Activated CD4-positive, alpha-beta T cell treated with anti-CD3 and anti-CD28 coated beads for 4 hours (primary cell): ENCODE measurements at places on chromosomes 11 and 22.

DNA sequence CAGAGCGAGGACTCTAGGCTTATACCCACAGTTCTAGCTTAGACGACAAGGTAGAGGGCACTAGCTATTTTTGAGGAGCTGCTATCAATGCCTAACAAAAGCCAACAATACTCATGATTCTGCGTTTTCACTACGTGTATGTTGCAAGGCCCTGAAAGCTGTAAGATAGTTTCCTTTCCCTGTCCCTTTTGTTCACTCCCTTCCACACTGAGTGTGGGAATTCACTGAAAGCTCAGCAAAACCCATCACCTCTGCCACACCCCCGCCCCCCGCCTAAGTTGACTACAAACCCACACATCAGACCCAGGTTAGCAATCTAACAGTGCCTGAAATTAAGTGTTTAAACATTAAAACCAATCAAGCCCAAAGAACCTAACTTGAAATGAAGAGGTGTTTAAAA, 6.2 kb upstream of the LDLRAD3 start:
- DNase-seq = no peak

DNA sequence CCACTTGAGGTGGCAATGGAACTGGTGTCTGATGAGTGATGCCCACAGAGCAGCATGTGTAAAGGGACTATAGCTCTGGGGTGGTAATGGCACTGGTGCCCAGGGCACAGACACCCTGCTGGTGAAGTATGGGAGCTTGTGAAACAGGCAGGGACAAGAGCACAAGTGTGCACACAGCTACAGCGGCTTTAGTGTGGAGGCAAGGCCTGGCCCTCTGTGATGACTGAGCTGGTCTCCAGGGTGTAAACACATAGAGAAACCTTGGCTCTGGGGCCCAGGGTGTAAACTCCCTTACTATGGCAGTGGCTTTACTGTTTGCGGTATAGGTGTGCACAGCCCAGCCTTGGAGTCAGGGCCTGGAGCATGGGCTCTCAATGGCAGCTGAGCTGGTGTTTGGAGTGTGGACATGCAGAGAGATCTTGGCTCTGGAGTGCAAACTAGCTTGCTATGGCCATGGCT, 46.3 kb downstream of the BIRC2 start:
- no peak for DNase-seq

DNA sequence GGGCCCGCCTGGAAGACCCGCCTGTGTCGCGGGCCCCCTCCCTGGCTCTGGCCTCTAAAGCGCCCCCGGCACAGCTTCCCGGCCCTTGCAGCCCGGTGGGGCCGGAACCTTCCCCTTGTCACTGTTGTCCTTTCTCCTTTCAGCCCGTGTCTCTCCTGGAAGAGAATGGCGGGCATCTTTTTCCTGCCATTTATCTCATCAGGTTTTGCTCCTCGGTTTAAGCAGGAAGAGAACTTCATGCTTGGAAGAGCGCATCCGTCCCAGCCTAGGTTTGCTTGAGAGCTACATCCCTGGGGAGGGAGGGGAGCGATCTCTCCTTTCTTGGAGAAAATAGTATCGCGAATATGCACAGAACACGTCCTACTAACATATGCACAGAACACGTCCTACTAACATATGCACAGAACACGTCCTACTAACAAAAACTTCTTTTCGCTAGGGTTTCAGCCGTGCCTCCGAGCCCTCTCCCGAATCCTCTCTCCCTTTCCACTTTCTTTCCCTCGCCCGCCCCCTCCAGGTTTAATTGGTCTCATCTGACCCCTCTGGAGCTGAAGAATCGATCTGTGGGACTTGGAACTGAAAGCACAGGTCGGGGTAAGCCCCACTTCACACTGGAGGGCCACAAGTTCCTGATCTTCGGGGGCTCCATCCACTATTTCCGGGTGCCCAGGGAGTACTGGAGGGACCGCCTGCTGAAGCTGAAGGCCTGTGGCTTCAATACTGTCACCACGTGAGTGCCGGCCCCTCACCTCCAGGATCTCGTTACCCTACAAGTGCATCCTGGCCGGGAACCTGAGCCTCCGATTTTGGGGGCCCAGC, 1.2 kb downstream of the GLB1L3 start:
- no peak for DNase-seq

DNA sequence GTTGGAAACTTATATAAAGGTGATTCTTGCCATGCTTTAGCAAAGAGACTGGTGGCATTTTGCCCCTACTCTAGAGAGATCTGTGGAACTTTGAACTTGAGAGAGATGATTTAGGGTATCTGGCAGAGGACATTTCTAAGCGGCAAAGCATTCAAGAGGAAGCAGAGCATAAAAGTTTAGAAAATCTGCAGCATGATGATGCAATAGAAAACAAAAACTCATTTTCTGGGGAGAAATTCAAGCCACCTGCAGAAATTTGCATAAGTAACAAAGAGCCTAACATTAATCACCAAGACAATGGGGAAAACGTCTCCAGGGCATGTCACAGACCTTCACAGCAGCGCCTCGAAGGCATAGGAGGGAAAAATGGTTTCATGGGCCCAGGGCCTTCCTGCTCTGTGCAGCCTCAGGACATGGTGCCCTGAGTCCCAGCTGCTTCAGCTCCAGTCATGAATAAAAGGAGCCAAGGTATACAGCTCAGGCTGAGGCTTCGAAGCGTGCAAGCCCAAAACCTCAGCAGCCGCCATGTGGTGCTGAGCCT, 83.4 kb downstream of the MRTFA start:
- no peak for DNase-seq

GRCh38 chr22:40412441-40412840, 42.0 kb downstream of the SGSM3 start:
- no peak for DNase-seq

DNA sequence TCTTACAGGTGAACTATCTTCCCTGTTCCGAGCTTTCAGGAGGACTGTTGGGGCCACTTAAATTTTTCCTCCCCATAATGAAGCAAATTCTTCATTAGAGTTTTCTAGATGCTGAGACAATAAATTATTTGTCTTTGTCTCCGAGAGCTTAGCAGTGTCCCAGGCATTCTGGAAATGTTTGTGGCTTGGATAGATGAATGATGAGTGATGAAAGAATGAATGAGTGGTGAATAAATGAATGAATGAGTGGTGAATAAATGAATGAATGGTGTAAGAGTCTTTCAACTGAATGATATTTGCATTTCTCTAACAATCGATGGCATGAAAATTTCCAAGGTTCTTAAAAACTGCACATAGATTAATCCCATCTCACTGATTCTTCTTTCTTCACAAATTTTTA, 52.8 kb downstream of the AHNAK start:
- no peak for DNase-seq

- no peak for DNase-seq
Measured at GRCh38 chr22:46010951-46011626, 34.1 kb upstream of the WNT7B start.

DNA sequence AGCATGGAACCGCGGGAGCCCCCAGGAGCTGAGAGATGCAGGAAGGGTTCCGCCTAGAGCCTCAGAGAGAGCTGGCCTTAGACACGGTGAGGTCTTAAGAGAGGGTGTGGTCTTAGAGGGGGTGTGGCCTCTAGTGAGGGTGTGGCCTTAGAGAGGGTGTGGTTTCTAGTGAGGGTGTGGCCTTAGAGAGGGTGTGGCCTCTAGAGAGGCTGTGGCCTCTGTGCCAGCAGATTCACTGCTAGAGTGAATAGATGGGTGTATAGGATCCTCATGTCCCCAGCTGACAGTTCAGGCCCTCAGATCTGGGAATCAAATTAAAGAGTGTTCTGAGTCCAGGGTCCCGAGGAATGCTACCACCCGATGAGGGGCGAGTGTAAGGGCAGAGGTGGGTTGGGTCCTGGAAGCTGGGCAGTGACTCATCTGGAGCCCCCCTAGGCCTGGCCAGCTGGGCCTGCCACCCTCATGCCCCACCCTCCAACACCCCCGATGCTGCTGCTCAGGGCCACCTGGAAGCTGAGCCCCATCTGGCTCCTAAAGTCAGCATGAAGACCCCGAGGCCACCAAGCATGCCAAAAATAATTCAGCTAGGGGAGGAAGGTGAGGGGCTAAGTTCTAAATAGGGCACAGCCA, 49.5 kb downstream of the IGF2 start:
- no peak for DNase-seq

DNA sequence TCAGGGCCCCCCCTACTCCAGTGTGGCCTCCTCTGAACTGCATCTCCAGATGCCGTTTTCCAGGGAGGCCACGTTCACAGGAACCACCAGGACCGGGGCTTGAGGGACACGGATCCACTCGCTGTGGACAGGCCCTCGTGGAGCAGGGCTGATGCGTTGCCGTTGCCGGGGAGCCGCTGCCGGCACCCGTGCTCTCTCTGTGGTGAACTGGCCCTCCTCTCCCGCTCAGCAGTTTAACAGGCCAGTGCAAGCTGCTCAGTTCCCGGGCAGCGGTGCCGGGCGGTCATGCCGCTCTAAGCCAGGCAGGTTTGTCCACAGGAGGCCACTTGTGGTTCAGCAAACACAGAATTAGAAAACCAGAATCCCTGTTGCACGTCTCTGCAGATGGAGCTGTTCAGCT, 301.6 kb downstream of the TBC1D22A start:
- no peak for DNase-seq

DNA sequence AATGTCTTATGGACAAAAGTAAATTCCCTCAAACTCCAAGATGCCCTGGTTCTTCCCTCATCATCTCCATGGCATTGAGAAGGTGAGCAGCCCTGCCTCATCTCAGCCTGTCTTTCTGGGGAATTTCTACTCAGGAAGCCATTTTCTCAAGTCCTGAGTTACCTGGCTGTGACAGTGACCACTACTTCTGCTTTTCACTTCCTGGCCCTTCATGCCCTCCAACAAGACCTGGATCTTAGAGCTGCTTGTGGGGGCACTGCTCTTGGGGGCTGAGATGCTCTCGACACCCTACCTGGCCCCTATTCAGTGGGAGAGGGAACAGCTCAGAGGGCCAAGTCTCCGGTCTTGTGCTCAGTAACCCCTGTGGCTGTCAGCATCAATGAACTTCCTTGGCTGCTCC, 5.5 kb upstream of the IGSF22 start:
- no peak for DNase-seq

DNA sequence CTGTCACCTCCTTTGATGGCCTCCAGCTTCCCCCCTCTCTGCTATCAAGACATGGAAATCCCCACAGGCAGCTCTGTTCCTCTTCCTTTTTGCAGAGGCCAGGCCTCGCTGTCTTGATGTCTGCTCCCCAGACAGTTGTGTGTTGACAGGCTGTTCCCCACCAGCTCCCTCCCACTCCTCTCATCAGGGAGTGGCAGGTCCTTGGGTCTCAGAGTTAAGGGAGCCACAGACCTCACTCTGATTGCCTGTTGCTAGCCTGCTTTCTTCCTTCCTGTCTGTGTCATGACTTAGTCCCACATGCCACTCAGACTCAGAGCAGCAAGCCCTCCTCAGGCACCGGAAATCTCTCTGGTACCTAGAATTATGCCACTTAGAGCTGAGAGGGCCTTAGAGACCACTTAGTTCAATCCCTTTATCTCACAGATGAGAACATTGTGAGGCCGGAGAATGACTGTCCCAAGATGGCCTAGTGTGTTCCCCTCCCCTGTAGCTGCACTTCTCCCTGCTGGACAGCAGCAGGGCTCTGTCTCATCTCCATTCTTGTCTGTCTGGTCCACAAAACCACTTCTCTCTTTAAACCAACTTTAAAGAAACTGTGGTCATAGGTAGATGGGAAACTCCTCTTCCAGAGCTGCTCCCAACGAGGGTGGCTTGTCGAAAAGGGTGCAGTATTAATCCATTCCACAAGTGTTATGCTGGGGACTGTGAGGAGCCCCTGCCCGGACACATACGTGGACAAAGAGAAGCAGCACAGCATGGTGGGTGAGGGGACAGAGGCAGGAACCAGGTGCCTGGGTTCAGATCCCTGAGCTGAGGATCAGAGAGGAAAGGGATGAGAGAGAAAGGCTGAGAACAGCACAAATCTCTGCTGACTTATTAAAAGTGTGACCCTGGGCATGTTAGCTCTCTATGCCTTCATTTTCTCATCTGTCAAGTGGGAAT, 4.2 kb downstream of the AMPD3 start:
- DNase-seq = peak; percentile 61

- no peak for DNase-seq
Measured at GRCh38 chr22:50676180-50676636, 3.6 kb downstream of the SHANK3 start.

DNA sequence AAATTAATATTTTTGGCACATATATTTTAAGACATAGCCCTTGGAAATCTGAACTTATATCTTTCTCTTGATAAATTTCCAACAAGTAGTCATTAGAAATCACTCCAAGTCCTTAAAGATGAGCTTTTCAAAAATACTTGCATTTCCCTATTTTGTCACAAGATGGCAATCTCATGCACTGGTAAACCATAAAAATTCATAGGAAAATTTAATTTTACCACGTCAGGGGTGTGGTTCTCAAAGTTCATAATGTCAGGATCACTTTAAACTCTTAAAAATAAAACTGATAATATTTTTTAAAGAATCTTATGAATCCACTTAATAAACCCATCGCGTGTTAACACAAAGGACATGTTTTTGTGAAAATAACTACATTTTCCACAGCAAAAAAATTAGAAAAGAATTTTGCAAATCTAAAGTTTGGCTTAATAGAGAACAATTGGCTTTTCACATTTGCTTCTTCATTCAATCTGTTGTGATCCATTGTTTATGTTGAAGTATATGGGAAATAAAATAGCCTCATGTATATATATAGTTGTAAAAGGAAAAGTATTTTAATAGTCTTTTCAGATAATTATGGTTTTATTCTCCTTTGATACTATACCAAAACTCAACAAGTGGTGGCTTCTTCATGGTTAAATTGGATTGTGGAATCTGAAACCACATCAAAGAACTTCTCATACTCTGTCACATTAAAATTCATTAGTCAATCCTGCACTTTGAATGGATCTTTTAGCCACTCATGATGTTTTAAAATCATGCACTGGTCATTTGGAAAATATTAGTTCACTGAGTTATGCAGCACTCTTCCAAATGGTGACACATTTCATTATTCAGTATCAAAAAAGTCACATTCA, 169.1 kb downstream of the CADM1 start:
- no peak for DNase-seq

- no peak for DNase-seq
Measured at GRCh38 chr11:69667619-69668604, 7.2 kb downstream of the LTO1 start.

GRCh38 chr11:19735157-19735908, 22.7 kb downstream of the NAV2 start:
- no peak for DNase-seq

GRCh38 chr22:37336579-37336978, 54.3 kb downstream of the CYTH4 start:
- no peak for DNase-seq

DNA sequence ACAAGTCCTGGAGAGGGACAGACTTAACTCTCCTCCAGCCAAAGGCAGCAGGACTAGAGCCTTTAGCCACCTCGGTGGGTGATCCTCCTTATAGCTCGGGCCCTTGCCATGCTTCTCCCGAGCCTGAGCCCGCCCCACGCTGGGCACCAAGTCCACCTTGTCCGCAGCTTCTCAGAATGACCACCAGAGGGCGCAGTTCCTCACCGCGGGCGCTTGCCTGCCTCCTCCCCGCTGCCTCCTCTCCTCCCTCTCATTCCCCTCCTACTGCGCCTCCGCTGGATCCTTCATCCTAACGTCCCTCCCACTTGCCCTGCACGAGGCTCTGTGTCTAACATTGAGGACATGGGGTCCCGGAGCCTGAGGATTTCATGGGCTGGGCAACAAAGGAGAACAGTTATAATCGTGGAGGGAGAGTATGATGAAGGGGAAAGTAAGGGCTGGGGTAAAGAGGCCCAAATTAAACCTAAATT, 11.3 kb upstream of the MOGAT2 start:
- peak; percentile 60 for DNase-seq

GRCh38 chr11:128701086-128701485, 7.2 kb downstream of the FLI1 start:
- DNase-seq = no peak
